Activated CD4-positive, alpha-beta T cell treated with anti-CD3 and anti-CD28 coated beads, Interleukin-2, amount 10 ng/mL, durations not matched to agents 24 days and 14 days (primary cell): ENCODE measurements at places on chromosomes 2 and 18. TPM values are rescaled to one million over a fixed set of nuclear protein-coding genes. Genes with fewer than 3 reads are reported as not detected.

The NAPG gene
- total RNA-seq, result 36.4 and 38.7 TPM in 2 replicates

The SPDYA gene
- 1.9 TPM in 2 replicates for total RNA-seq

- H3K36me3 ChIP-seq, result no peaks in the 10 kb centered on the region
- DNase-seq, result no peak
- no peaks in the 10 kb centered on the region for H3K4me1 ChIP-seq
- no peak overlapping the region for H3K4me3 ChIP-seq
- H3K27me3 ChIP-seq, result no peaks in the 10 kb centered on the region
Observed at GRCh38 chr2:72182547-72182946, 34.9 kb upstream of the CYP26B1 start.

DNA sequence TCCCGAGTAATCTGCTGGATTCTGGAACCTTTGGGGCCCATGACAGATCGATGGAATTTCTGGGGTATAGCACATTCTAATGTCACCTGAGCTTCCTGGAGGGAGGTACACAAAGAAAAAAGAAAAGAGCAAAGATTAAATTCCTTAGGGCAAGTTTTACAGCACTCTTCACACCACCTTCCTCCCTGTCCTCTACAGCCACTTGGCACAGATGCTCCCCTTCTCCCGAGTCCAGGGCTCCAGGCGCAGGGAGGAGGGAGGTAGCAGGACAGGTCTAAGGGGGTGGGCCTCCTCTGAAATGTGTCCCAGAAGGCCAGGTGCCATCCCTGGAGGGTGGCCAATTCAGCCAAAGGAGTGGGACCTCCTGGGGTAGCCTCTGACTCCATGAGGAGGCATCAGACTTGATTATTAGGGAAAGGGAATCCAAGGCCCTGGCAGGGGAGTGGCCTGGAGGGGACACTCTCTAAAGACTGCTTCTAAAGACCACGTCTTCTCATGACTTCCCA, 50.3 kb downstream of the ANO7 start:
- no peaks in the 10 kb centered on the region for H3K4me1 ChIP-seq
- peaks cover 85% of the 10 kb centered on the region for H3K36me3 ChIP-seq
- no peak overlapping the region for H3K4me3 ChIP-seq
- DNase-seq, result no peak

- no peak overlapping the region for H3K4me3 ChIP-seq
- H3K36me3 ChIP-seq, result no peaks in the 10 kb centered on the region
- H3K27ac ChIP-seq, result no peak overlapping the region
Observed at GRCh38 chr18:24491927-24492834, 31.7 kb downstream of the HRH4 start.

DNA sequence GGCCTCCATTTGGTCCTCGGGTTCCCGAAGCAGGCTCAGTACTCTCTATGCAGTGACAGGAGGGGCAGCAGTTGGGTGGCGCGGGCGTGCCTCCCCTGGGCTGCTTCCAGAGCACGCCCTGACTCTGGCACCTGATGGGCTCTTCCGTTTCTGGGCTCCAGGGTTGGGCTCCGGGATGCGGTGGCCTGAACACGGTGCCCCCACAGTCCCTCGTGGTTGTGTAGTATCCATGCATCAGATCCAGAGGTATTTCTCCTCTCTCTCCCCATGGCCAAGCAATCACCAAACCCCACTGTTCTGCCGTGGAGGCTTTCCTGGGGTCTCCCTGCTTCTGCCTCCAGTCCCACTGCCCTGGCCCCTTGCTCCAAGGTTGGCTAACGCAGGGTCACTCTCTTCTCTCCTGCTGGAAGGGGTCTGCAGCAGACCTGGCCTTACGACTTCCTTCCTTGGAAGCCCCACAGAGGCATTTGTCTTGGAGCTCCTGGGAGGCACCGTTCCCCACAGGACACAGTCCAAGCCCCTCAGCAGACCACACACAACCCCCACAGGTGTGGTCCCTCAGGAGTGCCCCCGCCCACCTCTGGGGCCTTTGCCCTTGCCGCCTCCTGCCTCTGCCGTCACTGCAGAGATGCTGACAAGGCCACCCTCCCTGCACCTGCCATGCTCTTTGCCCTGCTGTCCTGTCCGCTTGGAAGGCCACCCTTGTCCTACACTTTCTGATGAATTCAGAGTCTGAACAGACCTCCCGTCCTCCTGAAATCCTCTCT, 136.6 kb upstream of the ASB18 start:
- no peak overlapping the region for H3K27ac ChIP-seq
- no peaks in the 10 kb centered on the region for H3K36me3 ChIP-seq
- DNase-seq, result no peak
- H3K27me3 ChIP-seq, result no peaks in the 10 kb centered on the region
- H3K4me1 ChIP-seq, result no peaks in the 10 kb centered on the region

DNA sequence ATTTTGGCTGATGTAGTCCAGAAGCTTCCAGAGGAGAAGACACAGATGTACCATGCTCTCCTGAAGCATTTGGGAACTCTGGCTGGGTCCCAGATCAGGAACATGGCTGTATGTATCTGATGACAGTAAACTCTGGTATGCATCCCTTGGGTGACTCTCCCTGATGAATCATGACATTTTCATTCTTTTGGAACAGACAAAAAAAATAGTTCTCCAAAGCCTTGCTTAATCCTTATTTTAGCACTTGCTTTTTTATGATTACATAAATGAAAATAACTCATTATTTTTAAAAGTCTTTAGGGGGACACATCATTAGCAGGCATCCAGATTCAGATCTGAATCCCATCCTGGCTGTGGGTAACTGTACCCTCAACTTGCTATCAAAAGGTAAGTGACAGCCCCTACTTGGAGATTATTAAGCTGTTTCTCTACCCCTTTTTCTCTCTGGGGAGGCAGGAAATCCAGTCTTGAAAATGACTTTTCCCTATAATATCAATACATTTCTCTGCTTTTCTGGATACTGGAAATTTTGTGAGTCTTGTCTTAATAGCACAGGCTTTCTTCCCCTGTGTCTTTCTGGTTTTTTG, 23.3 kb downstream of the AOX1 start:
- no peak overlapping the region for H3K4me3 ChIP-seq
- peaks cover 1% of the 10 kb centered on the region for H3K4me1 ChIP-seq
- DNase-seq, result no peak
- no peaks in the 10 kb centered on the region for H3K36me3 ChIP-seq
- no peak overlapping the region for H3K27ac ChIP-seq

- H3K4me3 ChIP-seq, result no peak overlapping the region
- H3K4me1 ChIP-seq, result no peaks in the 10 kb centered on the region
Observed at GRCh38 chr2:158637357-158637756, 157.8 kb upstream of the DAPL1 start.
